Stimulated activated CD8-positive, alpha-beta memory T cell treated with anti-CD3 and anti-CD28 coated beads, Interleukin-2, amount 100 ng/mL, for 1 hour (primary cell): ENCODE measurements at places on chromosomes 5 and 9.

- DNase-seq, result no peak
Observed at GRCh38 chr9:109164042-109164441, 3.0 kb downstream of the FRRS1L start.

GRCh38 chr5:122879076-122879475 lies 33.7 kb downstream of the SNX24 start:
- DNase-seq, result no peak

- DNase-seq, result peak; percentile 35
Observed at GRCh38 chr9:131478421-131478868, 24.3 kb upstream of the POMT1 start.

DNA sequence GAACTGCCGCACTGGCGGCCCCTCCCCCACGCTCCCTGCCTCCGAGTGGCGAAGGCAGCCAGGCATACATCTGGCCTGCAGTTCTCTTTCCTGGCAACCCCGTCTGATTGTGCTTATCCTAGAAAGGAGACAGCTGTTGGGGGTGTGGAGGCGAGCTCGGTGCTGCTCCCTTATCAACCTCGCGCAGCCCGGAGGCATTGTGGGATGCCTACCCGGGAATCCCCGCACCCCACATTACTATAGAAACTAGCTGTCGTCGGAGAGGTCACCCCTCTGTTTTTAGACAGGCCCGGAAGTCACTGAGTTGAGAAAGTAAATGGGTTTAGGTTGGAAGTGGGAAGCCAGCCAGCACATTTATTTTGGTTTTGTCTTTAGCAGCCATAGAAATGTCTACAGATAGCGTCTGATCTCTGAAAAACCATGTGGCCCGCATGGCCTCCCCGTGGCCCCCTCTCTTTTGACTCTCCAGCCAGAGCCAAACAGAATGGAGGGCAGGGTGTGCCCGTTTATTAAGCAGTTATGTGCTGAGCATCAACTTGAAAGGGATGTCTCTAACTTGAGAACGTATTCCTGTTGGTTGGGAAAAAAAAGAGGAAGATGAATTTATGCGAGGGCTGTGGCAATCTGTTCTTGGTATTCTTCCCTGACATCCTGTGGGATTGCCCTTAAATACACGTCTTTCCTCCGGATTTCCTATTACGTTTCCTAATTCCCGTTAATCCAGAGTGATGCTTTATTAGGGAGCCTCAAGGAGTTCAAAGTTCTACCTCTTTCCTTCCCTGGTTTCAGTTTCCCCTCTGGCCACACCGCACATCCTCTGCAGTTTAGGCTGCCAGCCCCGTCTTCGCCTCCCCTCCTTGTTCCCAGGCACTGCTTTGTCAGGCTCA lies 3.9 kb downstream of the STC2 start:
- no peak for DNase-seq

- no peak for DNase-seq
Observed at GRCh38 chr5:167840527-167841130, 450.8 kb upstream of the WWC1 start.

GRCh38 chr5:10476878-10477277 lies 35.2 kb downstream of the ROPN1L start:
- DNase-seq, result no peak

GRCh38 chr9:686321-686813 lies 155.1 kb upstream of the DMRT1 start:
- DNase-seq, result no peak
